ENCODE measurements at places on chromosomes 11 and 22.

GRCh38 chr11:114129699-114130098 lies 70.2 kb downstream of the ZBTB16 start:
- DNase-seq: no peak

DNA sequence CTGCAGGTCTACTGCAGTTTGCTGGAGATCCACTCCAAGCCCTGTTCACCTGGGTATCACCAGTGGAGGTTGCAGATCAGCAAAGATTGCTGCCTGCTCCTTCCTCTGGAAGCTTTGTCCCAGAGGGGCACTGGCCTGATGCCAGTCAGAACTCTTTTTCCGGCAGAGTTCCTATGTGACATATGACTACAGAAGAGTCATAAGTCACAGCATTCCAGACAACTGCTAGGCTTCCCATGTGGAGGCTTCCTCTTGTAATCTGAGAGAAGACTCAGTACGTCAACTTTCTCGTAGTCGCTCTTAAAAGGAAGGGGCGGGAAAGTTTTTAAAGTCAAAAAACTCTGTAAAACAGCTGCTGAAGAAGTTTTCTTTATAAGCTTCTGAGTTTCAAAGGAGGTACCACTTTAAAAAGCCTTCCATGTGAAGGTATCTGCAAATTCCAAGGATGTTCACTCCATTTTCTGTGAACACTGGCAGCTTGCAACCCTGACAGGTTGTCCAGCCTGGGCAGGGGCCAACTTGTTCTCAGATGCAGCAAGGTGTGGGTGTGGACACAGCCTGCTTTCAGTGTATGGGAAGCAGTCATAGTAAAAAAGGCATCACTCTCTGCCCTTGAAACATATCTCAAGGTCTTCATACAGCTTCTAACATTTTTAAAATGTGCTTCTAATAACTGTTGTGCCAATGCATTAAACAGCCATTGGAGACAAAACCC lies 97.8 kb downstream of the ME3 start:
- DNase-seq: no peak

DNA sequence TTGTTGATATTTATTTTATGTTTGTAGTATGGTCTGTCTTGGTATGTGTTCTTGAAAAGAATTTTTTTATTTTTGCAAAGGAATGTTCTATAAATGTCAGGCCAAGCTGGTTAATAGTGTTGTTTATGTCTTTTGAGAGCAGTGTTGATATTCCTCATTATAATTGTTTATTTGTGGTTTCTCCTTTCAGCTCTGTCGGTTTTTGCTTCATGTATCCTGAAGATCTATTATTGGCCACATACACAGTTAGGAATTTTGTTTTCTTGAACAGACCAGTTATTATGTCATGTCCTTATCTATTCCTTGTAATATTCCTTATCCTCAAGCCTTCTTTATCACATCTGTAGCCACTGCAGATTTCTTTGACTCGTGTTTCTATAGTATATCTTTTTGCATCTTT lies 56.5 kb downstream of the PDHX start:
- DNase-seq: no peak

DNA sequence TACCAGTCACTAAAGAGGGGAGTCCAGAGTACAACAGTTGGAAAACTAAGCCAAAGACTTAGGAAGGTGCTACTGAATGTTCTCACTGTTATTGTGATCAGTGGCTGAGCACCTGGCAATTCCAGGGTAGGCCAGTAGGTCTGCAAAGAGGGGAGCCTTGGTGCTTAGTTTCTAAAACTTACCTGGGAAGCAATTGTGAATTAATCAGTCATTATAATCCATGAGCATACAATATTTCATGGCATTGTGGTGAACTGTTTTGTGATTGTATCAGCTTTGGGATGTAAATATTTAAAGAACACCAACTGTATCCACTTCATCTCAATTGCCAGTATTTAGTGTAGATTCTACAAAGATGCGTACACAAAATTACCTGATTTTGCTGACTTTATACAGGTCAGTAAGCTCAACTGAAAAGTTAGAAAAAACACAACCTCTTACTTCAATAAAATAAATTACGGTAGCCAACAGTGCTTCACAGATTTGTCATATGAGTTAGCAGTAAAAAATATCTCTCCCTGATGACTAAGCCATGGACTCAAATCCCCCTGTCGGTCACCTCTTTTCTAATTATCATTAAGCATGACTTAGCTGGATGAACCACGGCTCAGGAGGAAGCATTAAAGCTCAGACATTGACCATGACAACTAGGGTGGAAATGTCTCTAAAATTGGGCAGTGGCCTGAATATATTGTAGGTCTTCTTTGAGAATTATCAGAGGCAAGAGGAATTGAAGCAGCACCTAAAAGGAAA lies 30.8 kb upstream of the SORL1 start:
- DNase-seq: no peak

DNA sequence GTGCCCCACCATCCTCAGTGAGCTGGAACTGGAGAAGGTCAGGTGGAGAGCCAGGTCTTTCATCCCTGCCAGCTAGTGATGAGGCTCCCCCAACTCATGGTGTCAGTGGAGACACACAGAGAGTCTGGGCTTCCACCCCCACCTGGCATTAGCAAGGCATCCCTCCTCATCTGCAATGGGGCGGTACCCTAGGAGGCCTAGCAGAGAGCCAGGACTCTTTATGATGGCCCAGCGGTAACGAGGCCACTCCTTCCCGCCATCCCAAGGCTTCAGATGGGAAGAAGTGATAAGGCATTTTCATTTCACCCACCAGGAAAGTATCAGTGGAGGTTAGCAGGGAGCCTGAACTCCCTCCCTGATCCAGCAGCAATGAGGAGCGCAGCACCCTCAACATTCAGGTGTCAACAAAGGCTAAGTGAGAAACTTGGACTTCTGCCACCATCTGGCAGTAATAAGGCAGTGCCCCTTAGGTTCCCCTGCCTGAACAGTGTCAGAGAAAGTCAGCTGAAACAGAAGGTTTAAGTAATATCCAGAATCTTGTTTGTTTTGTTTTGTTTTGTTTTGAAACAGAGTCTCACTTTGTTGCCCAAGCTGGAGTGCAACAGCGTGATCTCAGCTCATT lies 40.5 kb upstream of the FBLN1 start:
- no peak for DNase-seq

GRCh38 chr11:10308201-10308954 lies 3.5 kb downstream of the ADM start:
- no peak for DNase-seq

DNA sequence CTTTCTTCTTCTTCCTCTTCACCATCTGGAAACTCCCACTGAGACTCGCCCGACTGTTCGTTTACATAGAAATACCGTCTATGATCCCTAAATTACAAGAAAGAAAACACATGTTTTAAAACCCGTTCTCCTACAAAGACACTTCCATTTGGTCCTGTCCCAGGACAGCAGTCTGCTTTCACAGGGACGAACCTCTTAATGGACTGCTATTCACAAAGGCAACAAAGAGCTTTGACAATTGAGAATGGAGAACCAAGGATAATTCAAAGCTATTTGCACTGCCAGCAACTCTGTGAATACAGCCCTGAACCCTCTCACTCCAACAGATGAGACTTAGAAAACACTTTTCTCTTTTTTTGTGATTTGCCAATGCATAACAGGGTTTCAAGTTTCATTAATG lies 16.3 kb upstream of the AGBL2 start:
- DNase-seq: no peak

GRCh38 chr11:70474710-70475109 lies 76.4 kb downstream of the CTTN start:
- DNase-seq: no peak

GRCh38 chr22:49963647-49964026 lies 3.1 kb downstream of the PIM3 start:
- DNase-seq: peak; percentile 2

- no peak for DNase-seq
Measured at GRCh38 chr22:26321469-26321913, 107.6 kb upstream of the ASPHD2 start.

- no peak for DNase-seq
Measured at GRCh38 chr11:133901999-133902398, 54.8 kb downstream of the IGSF9B start.

- DNase-seq: no peak
Measured at GRCh38 chr11:112989198-112989597, 28.0 kb downstream of the NCAM1 start.

- peak; percentile 18 for DNase-seq
Measured at GRCh38 chr11:61362542-61362875, 335 bp downstream of the TMEM138 start.

- DNase-seq: no peak
Measured at GRCh38 chr11:127233998-127234397, 233.4 kb upstream of the KIRREL3 start.

GRCh38 chr11:35102267-35102666 lies 36.7 kb upstream of the CD44 start:
- no peak for DNase-seq

- DNase-seq: no peak
Measured at GRCh38 chr11:43579171-43579918, 101.2 kb upstream of the HSD17B12 start.

Data from effector CD4-positive, alpha-beta T cell (primary cell).